Esophagus squamous epithelium (tissue), 5 donors: ENCODE measurements at places on chromosomes 1 and 21. TPM values are rescaled to one million over a fixed set of nuclear protein-coding genes. Genes with fewer than 3 reads are reported as not detected.

GRCh38 chr1:79549201-79549600 lies 542.7 kb upstream of the ADGRL4 start:
- no peak for DNase-seq

- no peak for DNase-seq
Observed at GRCh38 chr21:31363720-31364119, 19.7 kb upstream of the TIAM1 start.

DNA sequence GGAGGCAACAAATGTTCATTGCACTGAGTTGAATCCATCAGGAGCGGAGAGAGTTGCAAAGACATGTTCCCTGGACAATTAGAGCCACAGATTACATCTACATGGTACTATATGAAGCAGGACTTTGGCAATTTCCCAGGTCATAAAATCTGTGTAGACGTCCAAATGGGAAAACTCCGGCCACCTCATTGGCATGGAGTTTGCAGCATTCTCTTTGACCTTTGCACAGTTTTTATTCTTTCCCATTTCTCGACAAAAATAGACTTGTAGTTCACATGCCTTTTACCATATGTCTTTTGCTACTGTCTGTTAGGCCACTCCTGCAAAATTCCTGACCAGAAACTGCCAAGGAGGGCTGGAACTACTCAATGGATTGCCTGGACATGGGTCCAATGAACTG lies 48.2 kb downstream of the UBE2T start:
- DNase-seq = no peak

DOCK7 gene
- total RNA-seq = 17.6 TPM

DNA sequence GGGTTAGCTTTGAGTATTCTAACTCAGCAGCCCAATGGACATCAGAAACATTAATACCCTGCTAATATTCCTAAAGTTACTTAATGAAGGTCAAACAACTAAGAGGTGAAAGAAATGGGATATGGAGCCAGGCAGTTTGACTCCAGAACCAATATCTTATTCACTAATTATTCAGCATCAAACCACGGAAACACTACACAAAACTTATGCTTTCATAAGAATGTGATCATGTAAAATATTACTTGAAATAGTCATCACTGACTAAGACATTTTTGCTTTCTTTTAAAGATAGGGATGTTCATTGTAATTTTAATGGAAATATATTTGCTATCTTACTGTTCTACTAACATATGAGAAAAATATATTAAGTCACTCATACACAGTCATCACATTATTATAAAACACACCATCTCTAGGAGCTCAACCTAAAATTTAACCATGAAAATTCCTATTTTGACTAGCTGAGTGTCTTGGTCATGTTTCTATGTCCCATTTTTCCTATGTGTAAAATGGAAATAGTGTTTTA lies 240.9 kb downstream of the KCTD3 start:
- DNase-seq = no peak

DNA sequence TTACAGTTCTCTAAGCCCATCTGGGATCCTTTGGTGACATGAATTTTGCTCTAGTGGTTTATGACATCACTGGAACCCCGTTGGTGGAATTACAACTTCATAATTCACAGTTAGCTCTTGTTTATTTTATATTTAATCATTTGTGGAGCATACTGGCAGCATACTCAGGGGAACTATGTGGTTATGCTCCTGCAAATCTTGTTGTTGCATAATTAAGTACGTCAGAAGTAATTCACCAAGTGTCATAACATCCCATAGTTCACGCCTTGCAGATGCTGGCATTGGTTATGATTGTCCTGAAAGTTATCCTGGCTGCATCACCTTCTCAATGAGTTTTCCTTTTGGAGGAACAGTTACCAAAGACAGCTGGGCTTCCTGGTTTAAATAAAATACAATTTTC lies 16.5 kb downstream of the PRRX1 start:
- DNase-seq = no peak

RGS13 gene
- not detected for total RNA-seq

DNA sequence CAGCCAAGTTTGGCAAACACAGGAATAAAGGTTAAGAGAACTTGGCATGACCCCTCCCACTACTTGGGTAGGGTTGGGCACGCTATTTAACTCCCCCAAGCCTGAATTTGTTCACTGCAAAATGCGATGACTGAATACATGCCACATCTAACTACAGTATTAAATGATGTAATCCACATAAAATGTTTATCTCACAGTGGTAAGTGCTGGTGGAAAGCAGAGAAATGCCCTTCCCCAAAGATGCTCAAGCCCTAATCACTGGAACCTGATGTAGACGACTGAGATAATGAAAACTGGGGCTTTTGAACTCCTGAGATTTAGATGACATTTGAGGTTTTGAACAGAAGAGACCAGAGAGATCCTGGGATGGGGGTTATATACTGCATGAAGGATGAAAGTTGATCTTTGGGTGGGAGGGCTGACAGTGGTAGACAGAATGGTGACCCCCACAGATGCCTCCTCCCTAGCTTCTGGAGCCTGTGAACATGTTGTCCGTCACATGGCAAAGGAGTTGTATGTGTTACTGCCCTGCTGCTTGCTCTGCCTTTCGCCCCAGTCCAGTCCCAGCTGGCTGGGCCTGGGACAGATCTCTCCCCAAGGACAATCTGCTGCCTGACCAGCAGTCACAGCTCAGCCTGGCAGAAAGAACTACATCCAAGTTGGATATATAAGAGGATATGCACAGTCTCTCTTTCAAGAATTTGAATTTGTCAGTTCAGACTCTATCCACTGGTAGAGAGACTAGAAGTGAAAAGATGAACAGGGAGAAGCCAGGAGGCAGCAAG lies 120.9 kb downstream of the DAB1 start:
- DNase-seq = no peak

GRCh38 chr1:68145418-68146126 lies 86.8 kb downstream of the WLS start:
- no peak for DNase-seq

CD1E gene
- 0.99 TPM for total RNA-seq

GRCh38 chr1:25541889-25542658 lies 1.3 kb upstream of the LDLRAP1 start:
- DNase-seq = no peak

OR2G6 gene
- total RNA-seq = not detected
